ENCODE measurements at places on chromosomes 11 and 22.
A peak's percentile ranks its signal among the peaks of the same experiment; 100 is the strongest.

DNA sequence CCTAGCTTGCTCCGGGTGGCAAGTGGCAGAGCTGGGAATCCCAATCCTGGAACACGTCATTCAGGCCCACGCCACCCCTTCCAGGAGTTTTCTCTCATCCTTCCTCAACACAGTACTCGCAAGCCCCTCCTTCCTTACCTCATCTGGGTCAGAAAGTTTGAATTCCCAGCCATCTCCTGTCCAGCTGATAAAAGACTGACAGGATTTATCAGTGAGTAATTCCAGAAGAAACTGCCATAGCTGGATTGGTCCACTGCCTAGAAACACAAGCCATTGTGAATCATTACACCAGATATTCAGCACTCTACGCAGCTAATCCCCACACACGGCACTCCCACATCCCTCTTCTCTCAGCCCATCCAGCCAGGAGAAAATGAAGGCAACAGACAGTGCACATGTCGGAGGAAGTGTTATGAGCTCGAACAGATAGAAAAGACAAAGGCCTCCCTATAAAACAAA lies 124.0 kb downstream of the ETS1 start:
- peaks cover 15% of the 10 kb centered on the region for H3K36me3 ChIP-seq
- H3K4me1 ChIP-seq: peaks cover 60% of the 10 kb centered on the region
- peak overlapping the region; percentile 53 for H3K27ac ChIP-seq
- H3K27me3 ChIP-seq: no peaks in the 10 kb centered on the region
- no peak for DNase-seq
- H3K4me3 ChIP-seq: no peak overlapping the region

DNA sequence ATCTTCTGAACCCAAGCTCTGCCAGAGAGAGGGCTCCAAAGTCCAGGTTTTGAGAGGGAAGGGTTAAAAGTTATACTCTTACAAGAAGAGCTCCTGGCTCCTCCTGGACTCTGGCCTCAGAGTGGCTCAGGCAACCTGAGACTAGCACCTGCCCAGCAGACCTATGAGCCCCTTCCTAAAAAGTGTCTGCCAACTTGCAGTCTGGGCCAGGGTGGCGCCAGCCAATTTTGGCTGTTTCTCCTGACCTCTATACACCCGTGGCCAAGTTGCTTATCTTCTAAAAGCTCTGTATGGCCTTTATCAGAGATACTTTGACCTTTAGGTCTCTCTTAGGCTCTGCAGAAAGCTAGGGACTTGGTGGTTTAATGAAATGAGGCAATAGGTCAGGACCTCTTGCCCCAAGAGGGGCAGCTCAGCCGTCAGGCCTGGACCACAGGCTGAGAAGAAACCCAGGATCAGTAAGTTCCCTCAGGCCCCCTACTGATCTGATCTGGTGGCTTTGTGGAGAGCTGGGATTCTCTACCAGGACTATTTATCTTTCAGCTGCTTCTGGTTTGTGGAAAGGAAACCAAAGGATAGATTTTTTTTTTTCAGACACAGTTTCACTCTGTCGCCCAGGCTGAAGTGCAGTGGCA lies 10.3 kb upstream of the UCP3 start:
- no peaks in the 10 kb centered on the region for H3K27me3 ChIP-seq
- peaks cover 13% of the 10 kb centered on the region for H3K36me3 ChIP-seq

DNA sequence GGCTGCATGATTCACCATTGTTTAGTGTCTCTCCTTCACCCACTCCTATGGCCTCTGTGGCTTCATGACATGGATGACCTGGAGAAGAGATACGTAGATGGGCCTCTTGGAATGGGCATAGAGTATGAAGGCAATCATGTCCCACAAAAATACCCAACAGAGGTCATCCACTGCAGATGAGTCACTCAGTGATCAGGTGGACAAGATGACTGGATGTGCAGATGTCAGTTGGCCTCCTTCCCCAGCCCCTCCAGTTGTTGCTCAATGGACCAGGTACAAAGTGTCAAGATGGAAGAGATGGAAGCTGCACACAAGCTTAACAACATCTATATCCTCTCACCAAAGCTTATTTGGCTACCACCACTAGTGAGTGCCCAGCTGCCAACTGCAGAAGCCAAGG lies 41.0 kb upstream of the CLPB start:
- H3K4me3 ChIP-seq: no peak overlapping the region
- peaks cover 26% of the 10 kb centered on the region for H3K27me3 ChIP-seq
- no peaks in the 10 kb centered on the region for H3K36me3 ChIP-seq
- no peak for DNase-seq
- no peaks in the 10 kb centered on the region for H3K4me1 ChIP-seq

DNA sequence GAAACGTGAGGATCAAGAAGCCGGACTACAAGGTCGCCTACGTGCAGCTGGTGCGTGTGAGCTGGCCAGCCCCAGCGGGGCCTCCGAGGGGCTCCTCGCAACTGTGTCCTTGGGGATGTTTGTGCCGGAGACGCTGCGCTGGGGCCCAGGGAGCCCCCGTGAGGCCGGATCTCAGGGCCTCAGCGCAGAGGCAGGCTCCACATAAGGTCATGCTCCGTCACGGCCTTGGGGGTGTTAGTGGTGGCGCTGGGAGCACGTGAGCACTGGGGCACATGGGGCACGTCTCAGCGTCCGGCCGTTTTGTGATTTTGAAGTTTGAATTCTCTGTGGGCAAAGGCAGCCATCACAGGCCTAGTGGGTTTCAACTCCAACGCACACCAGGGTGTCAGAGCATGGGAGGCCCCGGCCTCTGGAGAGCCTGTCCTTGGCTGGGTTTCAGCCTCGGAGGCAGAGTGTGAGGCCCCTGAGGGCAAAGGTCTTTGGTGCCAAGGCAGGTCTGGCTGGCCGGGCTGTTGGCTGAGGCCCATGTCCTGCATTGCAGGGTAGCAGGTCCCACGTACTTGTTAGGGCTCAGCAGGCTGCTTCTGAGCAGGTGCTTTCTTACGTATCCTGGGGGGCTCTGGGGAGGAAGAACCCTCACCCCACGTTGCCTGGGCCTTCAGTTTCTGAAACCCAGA lies 5.8 kb downstream of the MRPL23 start:
- no peak overlapping the region for H3K4me3 ChIP-seq
- H3K27me3 ChIP-seq: no peaks in the 10 kb centered on the region
- H3K27ac ChIP-seq: no peak overlapping the region
- H3K4me1 ChIP-seq: no peaks in the 10 kb centered on the region
- H3K36me3 ChIP-seq: no peaks in the 10 kb centered on the region

DNA sequence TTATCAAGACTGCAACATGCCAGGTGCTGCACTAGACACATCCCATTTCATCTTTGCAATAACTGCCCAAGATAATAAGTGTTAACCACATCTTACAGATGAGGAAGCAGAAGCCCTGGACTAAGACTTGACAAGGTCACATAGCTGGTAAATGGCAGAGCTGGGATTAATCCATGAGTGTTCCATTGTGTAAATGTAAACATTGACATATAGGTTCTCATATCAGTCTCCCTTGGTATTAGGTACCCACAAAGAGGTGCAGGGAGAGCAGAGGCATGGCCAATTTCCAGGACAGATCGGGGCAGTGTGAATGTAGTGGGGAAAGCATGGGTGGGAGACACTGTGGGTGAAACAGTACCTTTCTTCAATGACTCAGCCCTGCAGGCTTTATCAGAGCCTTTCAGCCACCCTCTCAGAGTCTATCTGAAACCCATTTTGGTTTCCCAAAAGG lies 17.9 kb downstream of the MICAL2 start:
- H3K4me3 ChIP-seq: no peak overlapping the region
- H3K4me1 ChIP-seq: no peaks in the 10 kb centered on the region
- H3K36me3 ChIP-seq: no peaks in the 10 kb centered on the region
- no peaks in the 10 kb centered on the region for H3K27me3 ChIP-seq

DNA sequence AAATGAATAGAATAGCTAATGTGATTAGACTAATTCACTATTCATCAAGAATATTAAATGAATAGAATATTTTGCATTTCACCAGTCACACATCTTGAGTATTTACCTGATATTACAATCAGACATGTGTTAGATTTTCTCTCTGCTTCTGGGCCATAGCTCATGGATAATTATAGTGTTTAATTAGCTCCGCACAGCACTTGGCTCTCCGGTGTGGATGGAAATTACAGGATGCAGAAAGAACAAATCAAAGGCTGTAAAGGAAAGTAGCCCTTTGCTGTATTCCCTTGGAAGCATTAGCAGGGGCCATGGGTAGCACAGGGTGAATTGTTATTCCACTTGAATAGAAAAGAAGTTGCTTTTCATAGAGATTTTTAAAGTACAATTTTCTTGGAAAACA lies 320.3 kb upstream of the SORL1-AS1 start:
- no peaks in the 10 kb centered on the region for H3K36me3 ChIP-seq
- H3K27ac ChIP-seq: no peak overlapping the region
- no peaks in the 10 kb centered on the region for H3K27me3 ChIP-seq
- no peak for DNase-seq
- peaks cover 4% of the 10 kb centered on the region for H3K4me1 ChIP-seq

- peaks cover 75% of the 10 kb centered on the region for H3K36me3 ChIP-seq
- H3K4me3 ChIP-seq: no peak overlapping the region
- H3K27me3 ChIP-seq: no peaks in the 10 kb centered on the region
- no peak overlapping the region for H3K27ac ChIP-seq
- DNase-seq: no peak
- no peaks in the 10 kb centered on the region for H3K4me1 ChIP-seq
Observed at GRCh38 chr11:70338594-70338993, 59.7 kb upstream of the CTTN start.

- H3K27ac ChIP-seq: peak overlapping the region; percentile 85
- peaks cover 23% of the 10 kb centered on the region for H3K4me1 ChIP-seq
- DNase-seq: no peak
- no peaks in the 10 kb centered on the region for H3K36me3 ChIP-seq
- peak overlapping the region; percentile 36 for H3K4me3 ChIP-seq
Observed at GRCh38 chr11:34915136-34916014, 804 bp downstream of the APIP start.

GRCh38 chr22:41992496-41992895 lies 6.1 kb upstream of the WBP2NL start:
- DNase-seq: no peak
- no peak overlapping the region for H3K4me3 ChIP-seq
- peaks cover 3% of the 10 kb centered on the region for H3K27me3 ChIP-seq
- H3K36me3 ChIP-seq: no peaks in the 10 kb centered on the region
- no peaks in the 10 kb centered on the region for H3K4me1 ChIP-seq

- no peaks in the 10 kb centered on the region for H3K36me3 ChIP-seq
- H3K27me3 ChIP-seq: no peaks in the 10 kb centered on the region
- no peak for DNase-seq
- no peak overlapping the region for H3K27ac ChIP-seq
- H3K4me1 ChIP-seq: peaks cover 13% of the 10 kb centered on the region
Observed at GRCh38 chr11:16987205-16987568, 27.0 kb downstream of the PLEKHA7 start.

GRCh38 chr11:77090373-77091111 lies 12.1 kb upstream of the OMP start:
- no peaks in the 10 kb centered on the region for H3K36me3 ChIP-seq
- no peaks in the 10 kb centered on the region for H3K4me1 ChIP-seq
- no peaks in the 10 kb centered on the region for H3K27me3 ChIP-seq
- no peak overlapping the region for H3K4me3 ChIP-seq

GRCh38 chr11:64401775-64402174 lies 42.8 kb downstream of the RPS6KA4 start:
- DNase-seq: no peak
- no peaks in the 10 kb centered on the region for H3K4me1 ChIP-seq
- H3K27me3 ChIP-seq: peaks cover 6% of the 10 kb centered on the region
- no peak overlapping the region for H3K4me3 ChIP-seq
- no peaks in the 10 kb centered on the region for H3K36me3 ChIP-seq

DNA sequence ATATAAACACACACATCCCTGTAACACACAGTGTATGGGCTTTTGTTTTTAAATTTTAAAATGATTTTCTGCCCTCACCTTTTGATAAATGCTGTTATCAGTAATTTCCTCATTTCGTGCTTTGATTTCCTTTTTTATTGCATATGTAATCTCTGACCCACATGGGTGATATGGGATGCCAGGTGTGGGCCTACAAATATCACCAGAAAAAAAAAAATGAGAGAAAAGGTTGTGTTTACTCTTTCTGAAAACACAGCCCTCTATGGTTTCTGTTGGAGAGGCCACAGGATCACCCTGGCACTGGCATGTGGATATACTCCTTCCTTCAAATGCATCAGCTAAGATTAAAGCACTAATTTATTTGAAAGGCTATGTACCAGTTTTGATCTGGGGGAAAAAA lies 17.0 kb downstream of the DRD2 start:
- H3K4me3 ChIP-seq: no peak overlapping the region
- no peaks in the 10 kb centered on the region for H3K36me3 ChIP-seq
- H3K27ac ChIP-seq: no peak overlapping the region
- no peak for DNase-seq
- H3K4me1 ChIP-seq: no peaks in the 10 kb centered on the region

GRCh38 chr11:132718711-132719671 lies 813.3 kb downstream of the OPCML start:
- no peaks in the 10 kb centered on the region for H3K27me3 ChIP-seq
- H3K4me1 ChIP-seq: no peaks in the 10 kb centered on the region
- no peak overlapping the region for H3K27ac ChIP-seq
- DNase-seq: peak; percentile 2

DNA sequence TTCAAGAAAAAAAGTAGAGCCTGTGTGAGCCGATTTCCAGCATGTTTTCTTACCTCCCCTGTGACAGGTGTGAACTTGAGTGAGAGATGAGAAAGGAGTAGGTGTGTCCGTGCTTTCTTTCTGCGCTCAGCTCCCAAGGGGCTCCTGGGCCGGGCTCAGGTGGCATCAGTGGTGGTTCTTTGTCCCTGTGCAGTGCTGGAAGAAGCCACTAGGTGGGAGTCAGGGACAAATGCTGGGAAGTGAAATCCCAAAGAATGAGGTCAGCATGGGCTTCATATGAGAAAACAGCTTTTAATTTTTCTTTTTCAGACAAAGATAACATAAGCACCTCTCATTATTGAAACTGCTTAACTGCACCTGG lies 57.8 kb downstream of the PPFIBP2 start:
- H3K36me3 ChIP-seq: no peaks in the 10 kb centered on the region
- H3K4me3 ChIP-seq: no peak overlapping the region
- no peak overlapping the region for H3K27ac ChIP-seq
- DNase-seq: no peak
- H3K4me1 ChIP-seq: peaks cover 17% of the 10 kb centered on the region

GRCh38 chr11:61968758-61969390 lies 1.4 kb upstream of the FTH1 start:
- H3K4me1 ChIP-seq: peaks cover 65% of the 10 kb centered on the region
- peak overlapping the region; percentile 94 for H3K27ac ChIP-seq
- no peaks in the 10 kb centered on the region for H3K27me3 ChIP-seq
- H3K4me3 ChIP-seq: no peak overlapping the region
- H3K36me3 ChIP-seq: peaks cover 16% of the 10 kb centered on the region

- H3K4me1 ChIP-seq: no peaks in the 10 kb centered on the region
- DNase-seq: no peak
- no peaks in the 10 kb centered on the region for H3K27me3 ChIP-seq
Observed at GRCh38 chr11:25068451-25068850, 571.6 kb downstream of the LUZP2 start.
